SK-MEL-5 (cell line): ENCODE measurements at places on chromosomes 1 and 21. TPM values are rescaled to one million over a fixed set of nuclear protein-coding genes. Genes with fewer than 3 reads are reported as not detected.

- DNase-seq = peak; percentile 12
These were observed 57.3 kb downstream of the OBSCN start for GRCh38 chr1:228265167-228265566.

The S100B gene
- total RNA-seq = 359 and 374 TPM in 2 replicates

The MMP23B gene
- total RNA-seq = not detected in 2 replicates

The VSIG8 gene
- not detected in 2 replicates for total RNA-seq

The RGSL1 gene
- not detected in 2 replicates for total RNA-seq

DNA sequence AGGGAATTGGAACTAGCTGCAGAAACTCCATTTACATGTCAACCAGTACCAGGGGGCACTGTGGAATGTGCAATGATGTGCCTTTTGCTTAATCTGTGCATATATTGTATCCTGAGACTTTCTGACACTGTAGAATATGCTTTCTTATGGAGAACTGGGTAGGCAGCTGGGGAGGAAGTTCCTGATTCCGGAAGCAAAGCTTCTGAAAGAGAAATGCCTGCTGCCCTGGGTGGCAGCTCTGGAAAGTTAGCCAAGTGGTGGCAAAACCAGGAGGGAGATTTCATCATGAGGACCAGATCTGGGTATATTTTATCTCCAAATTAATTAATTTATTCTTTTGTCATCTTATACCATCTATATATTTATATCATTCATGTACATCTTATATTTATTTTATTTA lies 116.7 kb downstream of the XCL2 start:
- no peak for DNase-seq

The TSSK3 gene
- 0.32 and 2.6 TPM in 2 replicates for total RNA-seq

- no peak for DNase-seq
These were observed 561.4 kb downstream of the MATN1 start for GRCh38 chr1:30161953-30162352.

DNA sequence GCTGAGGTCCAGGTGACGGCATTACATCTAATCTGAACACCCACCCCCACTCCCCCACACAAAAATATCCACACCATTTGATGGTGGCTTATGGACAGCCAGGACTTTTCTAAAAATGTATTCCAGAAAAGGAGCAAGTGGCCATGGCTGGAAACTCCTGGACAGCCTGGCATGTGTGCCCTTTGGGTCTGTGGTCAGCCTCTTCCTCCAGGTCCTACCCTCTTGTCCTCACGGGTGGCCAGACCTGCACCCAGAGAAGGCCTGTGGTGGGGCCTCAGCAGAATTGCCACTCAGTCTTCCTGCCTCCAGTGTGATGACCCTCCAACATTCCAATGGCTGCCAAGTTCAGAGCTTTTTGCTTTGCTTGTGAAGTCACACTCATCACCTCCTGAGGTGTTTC lies 600.6 kb downstream of the AJAP1 start:
- DNase-seq = no peak

- no peak for DNase-seq
These were observed 658.5 kb downstream of the AJAP1 start for GRCh38 chr1:5312862-5313261.

DNA sequence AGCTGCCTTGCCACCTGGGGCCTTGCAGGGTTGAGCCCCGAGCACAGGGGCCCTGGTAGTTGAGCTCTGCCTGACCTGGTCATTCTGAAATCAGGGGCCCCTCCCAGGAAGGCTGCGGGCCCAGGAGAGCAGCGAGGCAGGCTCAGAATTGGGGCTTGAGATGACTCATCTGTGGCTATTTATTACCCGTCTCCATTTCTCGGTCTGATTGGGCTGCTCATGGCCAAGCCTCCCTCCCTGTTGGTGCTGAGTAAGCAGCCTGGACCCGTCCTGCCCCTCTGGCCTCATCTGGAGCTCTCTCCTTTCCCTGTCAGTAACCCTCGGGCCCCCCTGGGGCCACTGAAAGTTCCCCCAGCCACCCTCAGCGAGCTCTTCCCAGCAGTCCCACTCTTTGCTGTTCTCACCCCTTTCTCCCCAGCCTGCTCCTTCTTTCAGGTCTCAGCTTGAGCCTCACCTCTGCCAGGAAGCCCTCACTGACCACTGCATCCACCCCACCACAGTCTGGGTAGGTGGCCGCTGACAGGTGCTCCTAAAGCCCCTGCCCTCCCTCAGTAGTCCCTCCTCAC lies 11.0 kb upstream of the TNFRSF8 start:
- peak; percentile 26 for DNase-seq

DNA sequence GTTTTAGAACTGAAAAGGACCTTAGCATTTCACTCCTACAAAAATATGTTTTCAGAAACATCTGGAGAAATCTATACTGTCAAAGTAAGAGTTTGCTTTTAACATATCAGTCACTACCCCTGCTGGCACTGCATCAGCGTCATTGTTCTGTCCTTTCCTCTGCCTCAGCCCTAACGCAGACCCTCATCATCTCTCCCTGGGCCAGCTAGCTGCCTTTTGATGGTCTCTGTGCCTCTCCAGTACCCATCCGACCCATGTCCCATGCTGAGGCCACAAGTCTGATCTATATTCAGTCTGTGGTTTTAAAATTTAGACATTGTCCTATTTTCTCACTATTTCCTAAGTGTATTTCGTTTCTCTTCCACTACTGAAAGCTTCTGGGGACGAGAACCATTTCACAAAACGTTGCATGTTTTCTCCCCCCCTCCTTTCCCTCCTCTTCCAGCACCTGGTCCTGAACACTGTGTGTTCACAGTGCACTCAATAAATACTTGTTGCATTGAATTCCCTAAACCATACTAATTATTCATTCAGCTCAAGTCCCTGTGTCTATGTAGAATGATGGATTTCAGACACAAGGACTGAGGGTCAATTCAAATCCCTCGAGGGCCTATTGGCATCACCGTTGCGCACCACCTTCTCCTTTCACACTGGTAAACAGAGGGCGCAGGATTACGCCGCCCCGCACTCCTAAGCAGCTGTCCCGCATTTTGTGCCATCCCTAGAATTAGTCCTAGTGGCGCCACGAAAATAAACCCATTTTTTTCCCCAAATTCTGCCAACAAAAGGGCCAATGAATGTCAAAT lies 53.4 kb downstream of the CD2 start:
- DNase-seq = no peak
